Calu3 (cell line): ENCODE measurements at places on chromosomes 11 and 22.

DNA sequence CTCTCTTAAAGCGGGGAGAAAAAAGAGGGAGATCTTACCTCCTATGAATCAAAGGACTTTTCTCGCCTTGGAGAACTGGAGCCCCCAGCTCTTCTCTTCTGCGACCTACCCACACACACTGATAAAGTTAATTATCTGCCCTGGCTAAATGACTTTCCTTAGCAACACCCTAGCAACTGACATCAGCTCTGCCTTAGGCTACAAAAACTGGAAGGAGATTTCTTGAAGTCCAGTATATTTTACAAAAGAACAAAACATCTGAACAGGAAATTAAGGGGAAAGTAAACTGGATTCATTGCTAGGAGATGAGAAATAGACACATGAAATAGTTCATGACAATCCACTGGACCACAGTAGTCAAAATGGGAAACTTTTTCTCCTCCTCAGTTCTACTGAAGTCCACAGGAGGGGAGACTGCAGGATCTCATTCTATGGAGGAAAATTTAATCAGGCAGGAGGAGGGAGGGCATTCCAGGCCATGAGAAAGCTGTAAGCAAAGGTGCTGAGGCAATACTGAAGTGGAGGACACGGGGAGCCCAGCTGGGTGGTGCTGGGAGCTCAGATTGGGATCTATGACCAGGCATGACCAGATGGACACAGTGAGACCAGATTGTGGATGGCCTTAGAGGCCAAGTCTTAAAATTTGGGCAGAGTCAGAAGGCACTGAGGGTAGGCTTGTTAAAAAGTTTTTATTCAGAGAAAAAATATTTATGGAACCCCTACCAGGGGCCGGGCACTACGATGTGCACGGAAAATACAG, 3.7 kb upstream of the SPON1 start:
- DNase-seq, result no peak

- DNase-seq, result no peak
These were observed 124.7 kb upstream of the APOA1 start for GRCh38 chr11:116962108-116962507.

DNA sequence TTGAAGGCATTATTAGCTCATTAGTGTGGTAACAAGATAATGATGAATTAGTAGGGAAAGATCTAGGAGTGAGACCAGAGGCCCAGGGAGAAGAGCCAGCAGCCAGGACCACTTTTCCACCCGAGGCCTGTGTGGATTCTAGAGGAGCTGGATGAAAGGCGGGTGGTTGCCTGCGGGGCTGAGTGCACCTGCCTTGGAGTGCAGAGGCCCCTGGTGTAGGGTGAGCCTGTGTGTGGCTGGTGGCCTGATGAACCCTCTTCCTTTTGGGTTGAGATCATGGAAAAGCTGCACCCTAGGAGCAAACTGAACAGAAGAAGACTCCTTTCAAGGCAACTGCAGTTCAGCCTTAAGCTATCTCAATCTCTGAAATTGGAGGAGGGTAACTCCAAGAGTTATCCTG, 5.9 kb upstream of the TP53AIP1 start:
- peak; percentile 17 for DNase-seq

GRCh38 chr11:77027275-77027674, 6.9 kb upstream of the B3GNT6 start:
- DNase-seq, result peak; percentile 43

DNA sequence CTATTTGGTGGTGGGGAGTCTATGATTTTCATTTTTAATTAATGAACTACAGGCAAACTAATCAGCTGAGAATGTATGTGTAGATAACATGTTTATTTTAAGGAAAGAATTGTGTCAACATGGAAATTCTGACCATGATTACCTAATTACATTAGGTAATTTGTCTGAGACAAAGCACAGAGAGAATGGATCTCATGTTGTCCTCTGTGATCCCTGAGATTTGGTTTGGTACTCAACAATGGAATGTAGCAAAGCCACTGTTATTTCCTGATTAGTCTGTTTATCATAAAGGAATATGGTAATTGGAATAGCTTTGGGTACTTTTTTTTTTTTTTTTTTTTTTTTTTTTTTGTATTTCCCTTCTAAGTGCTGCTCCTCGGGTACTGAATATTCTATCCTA, 718.8 kb upstream of the ARHGAP42 start:
- DNase-seq, result no peak

DNA sequence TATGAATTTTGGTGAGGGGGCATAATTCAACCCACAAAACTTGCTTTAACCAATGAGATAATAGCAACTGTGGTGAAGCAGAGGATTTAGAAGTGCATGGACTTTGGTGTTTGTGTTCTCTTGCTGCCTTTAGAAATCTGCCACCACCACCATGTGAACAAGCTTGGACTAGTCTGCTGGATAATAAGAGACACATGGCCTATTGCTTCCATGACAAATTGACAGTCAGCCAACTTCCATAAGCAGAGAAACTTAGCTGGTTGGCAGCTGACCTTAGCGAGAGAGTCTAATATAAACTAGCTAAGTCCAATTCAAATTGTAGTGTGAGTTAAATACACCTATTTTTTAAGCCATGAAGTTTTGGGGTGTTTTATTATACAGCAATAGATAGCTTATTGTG, 482.1 kb upstream of the ANO5 start:
- DNase-seq, result no peak

DNA sequence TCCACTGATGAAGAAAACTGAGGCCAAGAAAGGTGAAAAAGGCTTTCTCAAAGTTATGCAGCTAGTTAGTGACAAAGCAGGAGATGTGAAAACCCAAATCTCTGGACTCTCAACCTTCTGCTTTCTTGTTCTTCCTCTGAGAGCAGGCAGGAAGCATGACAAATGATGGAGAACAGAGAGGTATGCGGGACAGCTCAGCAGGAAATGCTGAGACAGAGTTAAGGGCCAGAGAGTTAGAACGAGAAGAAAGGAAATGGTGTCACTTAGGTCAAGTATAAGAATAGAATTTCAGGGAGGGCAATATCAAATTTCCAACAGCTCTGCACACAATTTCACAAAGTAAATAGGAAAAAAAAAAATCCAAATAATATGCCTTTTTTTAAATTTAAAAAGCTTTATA, 67.6 kb upstream of the ARHGAP42 start:
- DNase-seq, result no peak

- DNase-seq, result no peak
These were observed 125.5 kb upstream of the NECTIN1 start for GRCh38 chr11:119854521-119854920.

- DNase-seq, result no peak
These were observed 86.3 kb upstream of the LRRC55 start for GRCh38 chr11:57095417-57095816.

GRCh38 chr11:57155838-57156607, 25.7 kb upstream of the LRRC55 start:
- DNase-seq, result no peak

DNA sequence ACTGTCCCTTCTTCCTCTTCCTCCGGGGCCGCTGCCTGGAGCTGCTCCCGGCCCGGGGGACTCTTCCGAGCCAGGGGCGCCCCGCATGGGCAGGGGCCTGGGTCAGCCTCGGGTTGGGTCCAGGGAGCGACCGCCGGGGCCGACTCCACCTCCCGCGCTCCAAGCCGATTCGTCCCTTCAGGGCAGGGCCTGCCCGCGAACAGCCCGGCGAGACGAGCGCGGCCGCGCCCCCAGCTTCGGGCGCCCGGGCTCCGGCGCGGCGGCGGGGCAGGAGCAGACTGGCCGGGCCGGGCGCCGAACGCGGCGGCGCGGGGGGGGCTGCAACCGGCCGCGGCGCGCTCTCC, at the start of gene LARGE1:
Gene LARGE1, minus strand, starts transcription at position 280 of the 344 bp plus-strand sequence.
- peak; percentile 15 for DNase-seq

DNA sequence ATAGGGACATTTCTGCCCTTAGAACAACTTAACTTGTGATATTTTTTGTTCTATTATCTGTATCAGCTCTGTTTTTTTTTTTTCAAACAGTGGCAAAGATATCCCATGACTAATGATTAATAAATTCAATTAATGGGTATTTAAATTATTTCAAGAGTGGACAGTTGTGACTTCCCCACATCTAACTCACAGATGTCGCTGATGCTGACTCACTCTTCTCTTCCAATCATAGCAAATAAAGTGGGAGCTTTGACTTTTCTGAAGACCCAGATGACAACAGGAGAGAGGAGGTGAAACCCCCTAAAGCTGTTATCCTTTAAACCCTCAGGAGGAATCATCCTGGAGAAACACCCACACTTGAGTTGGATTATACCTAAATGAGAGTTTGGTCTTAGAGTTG, 27.1 kb downstream of the GGTLC2 start:
- no peak for DNase-seq

GRCh38 chr11:114826910-114827442, 148.6 kb downstream of the NXPE2 start:
- no peak for DNase-seq
